Esophagus squamous epithelium (tissue), 5 donors: ENCODE measurements at places on chromosomes 13 and 19.

DNA sequence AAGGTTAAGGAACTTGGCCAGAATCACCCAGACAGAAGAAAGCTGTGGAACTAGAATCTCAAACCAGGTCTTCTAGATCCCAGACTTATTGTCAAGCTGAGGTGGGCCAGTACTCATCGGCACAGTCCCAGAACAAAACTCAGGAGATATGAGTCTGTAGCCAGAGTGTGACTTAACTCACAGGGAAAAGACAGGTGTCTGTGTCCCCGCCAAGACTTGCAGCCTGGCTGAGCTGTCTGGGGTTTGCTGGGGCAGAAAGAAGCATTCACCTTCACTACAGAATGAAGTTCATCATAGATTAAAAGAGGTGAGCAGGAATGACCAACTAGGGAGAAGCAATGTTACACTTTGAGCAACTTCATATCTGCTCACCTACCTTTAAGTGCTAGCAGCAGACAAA, 257.2 kb downstream of the FOXO1 start:
- no peaks in the 10 kb centered on the region for H3K36me3 ChIP-seq
- no peak overlapping the region for H3K27ac ChIP-seq
- no peak overlapping the region for H3K4me3 ChIP-seq
- no peaks in the 10 kb centered on the region for H3K4me1 ChIP-seq

- peaks cover 28% of the 10 kb centered on the region for H3K4me1 ChIP-seq
- H3K36me3 ChIP-seq, result peaks cover 46% of the 10 kb centered on the region
- peak overlapping the region; percentile 49 for H3K27ac ChIP-seq
- no peaks in the 10 kb centered on the region for H3K27me3 ChIP-seq
Observed at GRCh38 chr19:40365613-40366401, 17.3 kb downstream of the PLD3 start.

- H3K27me3 ChIP-seq, result no peaks in the 10 kb centered on the region
- no peaks in the 10 kb centered on the region for H3K4me1 ChIP-seq
- no peak overlapping the region for H3K4me3 ChIP-seq
- no peak overlapping the region for H3K27ac ChIP-seq
- H3K36me3 ChIP-seq, result no peaks in the 10 kb centered on the region
Observed at GRCh38 chr13:79231887-79232286, 174.2 kb downstream of the RBM26 start.

GRCh38 chr19:52786078-52786463, 520 bp downstream of the ZNF600 start:
- peak overlapping the region; percentile 69 for H3K4me3 ChIP-seq
- H3K27me3 ChIP-seq, result no peaks in the 10 kb centered on the region
- no peaks in the 10 kb centered on the region for H3K36me3 ChIP-seq
- DNase-seq, result no peak
- peak overlapping the region; percentile 86 for H3K27ac ChIP-seq
- peaks cover 4% of the 10 kb centered on the region for H3K4me1 ChIP-seq

GRCh38 chr19:311813-312261, 20.6 kb upstream of the PLPP2 start:
- peak overlapping the region; percentile 38 for H3K4me3 ChIP-seq
- DNase-seq, result no peak
- H3K4me1 ChIP-seq, result no peaks in the 10 kb centered on the region
- peak overlapping the region; percentile 9 for H3K27ac ChIP-seq
- peaks cover 46% of the 10 kb centered on the region for H3K36me3 ChIP-seq

- no peak overlapping the region for H3K4me3 ChIP-seq
- H3K27ac ChIP-seq, result no peak overlapping the region
- no peak for DNase-seq
- no peaks in the 10 kb centered on the region for H3K27me3 ChIP-seq
- no peaks in the 10 kb centered on the region for H3K36me3 ChIP-seq
Observed at GRCh38 chr19:30064771-30065494, 122.9 kb downstream of the URI1 start.

- no peak for DNase-seq
- H3K4me3 ChIP-seq, result no peak overlapping the region
- H3K36me3 ChIP-seq, result no peaks in the 10 kb centered on the region
Observed at GRCh38 chr13:36891752-36892151, 28.3 kb downstream of the SMAD9 start.

- H3K27me3 ChIP-seq, result no peaks in the 10 kb centered on the region
- no peak overlapping the region for H3K27ac ChIP-seq
- no peaks in the 10 kb centered on the region for H3K4me1 ChIP-seq
- no peak for DNase-seq
Observed at GRCh38 chr13:86174622-86175021, 375.4 kb upstream of the SLITRK6 start.

- H3K36me3 ChIP-seq, result no peaks in the 10 kb centered on the region
- peaks cover 30% of the 10 kb centered on the region for H3K27me3 ChIP-seq
- H3K4me1 ChIP-seq, result no peaks in the 10 kb centered on the region
- no peak overlapping the region for H3K4me3 ChIP-seq
Observed at GRCh38 chr13:112234131-112234875, 141.9 kb upstream of the SPACA7 start.

- H3K27me3 ChIP-seq, result no peaks in the 10 kb centered on the region
Observed at GRCh38 chr13:95457294-95457693, 95.2 kb upstream of the CLDN10 start.

DNA sequence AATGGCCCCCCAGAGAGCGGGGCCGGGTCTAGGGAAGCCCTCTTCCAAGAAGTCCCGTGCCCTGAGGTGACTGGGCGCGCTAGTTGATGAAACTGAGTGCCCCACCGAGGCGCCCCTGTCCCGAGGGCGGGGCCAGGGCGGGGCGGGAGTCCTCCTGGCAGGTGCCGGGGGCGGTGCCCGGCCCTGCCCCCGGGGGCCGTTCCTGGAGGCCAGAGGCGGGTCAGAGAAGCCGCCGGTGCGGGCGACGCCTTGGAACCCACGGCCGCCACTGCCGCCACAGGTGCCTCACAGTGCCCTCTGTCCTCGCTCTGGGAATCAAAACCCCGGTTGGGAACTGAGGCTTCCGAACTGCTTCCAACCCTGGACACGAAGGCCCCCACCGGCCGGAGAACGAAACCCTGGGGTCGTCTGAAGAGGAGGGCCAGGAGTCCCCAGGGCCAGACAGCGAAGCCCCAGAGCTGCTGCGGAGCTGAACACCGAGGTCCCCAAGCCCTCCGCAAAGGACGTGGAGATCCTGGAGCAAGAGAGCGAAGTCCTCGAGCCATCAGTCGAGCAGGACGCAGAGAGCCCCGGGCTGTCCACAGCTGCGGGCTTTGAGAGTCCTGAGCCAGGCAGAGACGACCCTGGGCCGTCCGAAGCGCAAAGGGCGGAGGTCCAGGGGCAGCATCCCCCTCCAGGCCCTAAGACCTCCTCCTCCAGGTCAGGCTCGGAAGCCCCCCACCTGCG, at the start of gene MISP3:
Gene MISP3 (plus strand): TSS at position 252 of the 726 bp plus-strand sequence. CDS start 524 bp downstream, outside the sequence.
- H3K27me3 ChIP-seq, result no peaks in the 10 kb centered on the region
- H3K4me1 ChIP-seq, result peaks cover 21% of the 10 kb centered on the region
- H3K27ac ChIP-seq, result peak within 1 kb of the TSS; percentile 95
- H3K36me3 ChIP-seq, result no peaks in the 10 kb centered on the region

- DNase-seq, result no peak
- no peak overlapping the region for H3K27ac ChIP-seq
- no peaks in the 10 kb centered on the region for H3K4me1 ChIP-seq
- H3K4me3 ChIP-seq, result no peak overlapping the region
- no peaks in the 10 kb centered on the region for H3K27me3 ChIP-seq
Observed at GRCh38 chr13:87798536-87798935, 127.4 kb downstream of the SLITRK5 start.

DNA sequence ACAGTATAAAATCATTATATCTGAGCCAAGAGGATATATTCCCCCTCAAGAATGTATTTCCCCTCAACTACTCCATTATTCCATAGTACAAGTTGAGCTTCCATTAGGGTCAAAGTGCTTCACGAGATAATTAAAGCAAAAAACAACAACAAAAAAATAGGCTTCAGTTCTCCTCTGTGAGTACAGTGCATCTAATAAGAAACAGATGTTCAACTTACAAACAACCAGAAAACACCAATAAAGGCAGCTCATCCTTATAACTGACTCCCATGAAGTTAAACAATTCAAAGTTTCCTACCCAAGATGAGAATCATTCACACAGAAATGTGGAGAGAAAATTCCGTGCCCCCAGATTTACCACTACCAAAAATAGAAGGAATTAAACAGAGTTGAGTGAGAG, 854.4 kb downstream of the PCDH9 start:
- H3K4me3 ChIP-seq, result no peak overlapping the region
- H3K4me1 ChIP-seq, result no peaks in the 10 kb centered on the region
- no peaks in the 10 kb centered on the region for H3K27me3 ChIP-seq
- no peak overlapping the region for H3K27ac ChIP-seq
- no peaks in the 10 kb centered on the region for H3K36me3 ChIP-seq
- no peak for DNase-seq

GRCh38 chr19:5696196-5697021, 6.3 kb downstream of the RPL36 start:
- H3K4me1 ChIP-seq, result peaks cover 12% of the 10 kb centered on the region
- peaks cover 100% of the 10 kb centered on the region for H3K36me3 ChIP-seq
- H3K27me3 ChIP-seq, result no peaks in the 10 kb centered on the region
- H3K4me3 ChIP-seq, result no peak overlapping the region
- DNase-seq, result no peak

DNA sequence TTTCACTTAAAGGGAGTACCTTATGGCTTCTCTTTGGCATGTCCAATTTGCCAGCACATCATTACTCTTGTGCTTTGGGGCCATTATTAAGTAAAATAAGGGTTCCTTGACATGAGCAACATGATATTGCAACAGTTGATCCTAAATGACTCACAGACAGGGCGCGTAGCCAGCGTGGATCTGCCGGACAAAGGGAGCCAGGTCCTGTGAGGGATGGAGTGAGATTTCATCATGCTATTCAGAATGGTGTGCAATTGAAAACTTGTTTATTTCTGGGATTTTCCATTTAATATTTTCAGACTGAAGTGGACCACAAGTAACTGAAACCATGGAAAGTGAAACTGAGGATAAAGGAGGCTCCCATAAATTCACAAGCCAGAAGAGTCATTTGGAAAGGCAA, 48.6 kb upstream of the WASF3 start:
- no peaks in the 10 kb centered on the region for H3K36me3 ChIP-seq
- no peaks in the 10 kb centered on the region for H3K4me1 ChIP-seq
- H3K27ac ChIP-seq, result no peak overlapping the region

- H3K27me3 ChIP-seq, result no peaks in the 10 kb centered on the region
- H3K36me3 ChIP-seq, result no peaks in the 10 kb centered on the region
- H3K27ac ChIP-seq, result no peak overlapping the region
- no peak for DNase-seq
Observed at GRCh38 chr19:50994129-50994528, 7.3 kb downstream of the KLK8 start.

DNA sequence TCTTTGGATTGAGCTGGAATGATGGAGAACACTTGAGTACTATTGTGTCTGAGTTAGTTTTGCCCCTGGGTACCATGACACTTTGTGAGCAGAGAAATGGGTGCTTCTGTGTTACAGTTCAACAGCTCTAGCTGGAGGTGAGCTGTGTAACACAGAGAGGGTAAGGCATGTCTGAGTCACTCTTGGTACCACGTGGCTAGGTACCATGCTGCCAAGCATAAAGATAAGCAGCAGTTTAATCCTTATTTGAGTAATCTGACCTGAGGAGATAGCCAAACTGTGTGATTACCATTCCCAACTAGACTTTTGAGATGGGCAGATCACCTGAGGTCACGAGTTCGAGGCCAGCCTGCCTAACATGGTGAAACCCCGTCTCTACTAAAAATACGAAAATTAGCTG, 122.0 kb downstream of the OLFM4 start:
- H3K4me3 ChIP-seq, result no peak overlapping the region
- DNase-seq, result no peak
- H3K27me3 ChIP-seq, result no peaks in the 10 kb centered on the region
- H3K27ac ChIP-seq, result no peak overlapping the region
- H3K4me1 ChIP-seq, result no peaks in the 10 kb centered on the region

DNA sequence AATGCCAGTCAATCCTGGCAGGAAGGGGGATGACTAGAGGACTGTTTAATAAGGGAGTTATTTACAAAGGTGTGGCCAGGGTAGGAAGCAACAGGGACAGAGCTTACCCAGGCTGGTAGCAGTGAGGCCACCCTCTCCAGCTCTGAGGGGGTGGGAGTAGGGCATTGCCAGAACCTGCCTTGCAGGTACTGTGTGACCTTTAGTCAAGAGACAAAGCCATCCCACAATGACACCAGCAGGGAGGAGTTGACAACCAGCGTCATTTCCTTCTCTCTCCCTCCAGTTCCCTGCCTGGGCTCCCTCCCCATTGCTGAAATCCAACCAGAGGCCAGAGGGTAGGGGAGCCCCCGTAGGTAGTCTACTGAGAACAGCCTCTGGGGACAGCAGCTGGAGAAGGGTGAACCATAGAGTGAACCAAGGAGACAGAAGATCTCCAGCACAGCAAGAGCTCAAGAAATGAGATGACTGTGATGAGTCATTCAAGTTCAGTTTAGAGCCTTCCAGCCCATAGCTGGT, 33.3 kb upstream of the SPATA13 start:
- no peaks in the 10 kb centered on the region for H3K36me3 ChIP-seq
- no peaks in the 10 kb centered on the region for H3K4me1 ChIP-seq
- no peaks in the 10 kb centered on the region for H3K27me3 ChIP-seq
- H3K27ac ChIP-seq, result no peak overlapping the region
- DNase-seq, result no peak

DNA sequence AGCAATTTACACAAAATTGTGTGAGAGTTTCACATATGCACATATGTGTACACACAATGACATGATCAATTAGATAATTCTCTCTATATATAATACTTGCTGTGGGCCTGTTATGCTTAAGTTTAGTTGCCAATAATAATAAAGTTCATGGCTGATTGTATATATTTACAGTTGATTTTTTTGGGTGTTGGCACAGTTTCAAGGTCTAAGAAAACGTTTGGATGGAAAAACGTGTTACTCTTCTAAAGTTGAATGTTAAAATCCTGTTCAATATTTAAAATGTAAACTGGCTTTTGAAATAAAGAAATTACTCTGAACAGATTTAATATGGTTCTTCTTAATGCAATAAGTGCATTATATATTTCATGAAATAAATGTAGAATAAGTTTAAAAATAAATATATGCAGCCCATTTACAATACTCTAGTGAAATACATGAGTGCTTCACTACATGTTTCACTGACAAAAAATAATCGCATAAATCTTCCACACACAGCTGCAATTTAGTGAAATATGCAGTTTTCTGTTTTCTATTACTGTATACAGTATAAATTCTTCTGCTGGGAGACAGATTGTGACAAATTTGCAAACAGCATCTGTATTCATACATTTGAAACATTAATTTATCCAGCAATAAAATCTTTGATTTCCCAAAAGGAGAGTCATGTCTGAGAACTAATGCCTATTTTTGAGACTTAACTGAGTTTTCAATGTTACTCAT, 586.9 kb upstream of the KLHL1 start:
- no peak overlapping the region for H3K27ac ChIP-seq
- no peak for DNase-seq
- no peaks in the 10 kb centered on the region for H3K36me3 ChIP-seq
- no peaks in the 10 kb centered on the region for H3K27me3 ChIP-seq
- H3K4me1 ChIP-seq, result no peaks in the 10 kb centered on the region
- no peak overlapping the region for H3K4me3 ChIP-seq

- no peaks in the 10 kb centered on the region for H3K27me3 ChIP-seq
- DNase-seq, result no peak
- no peak overlapping the region for H3K27ac ChIP-seq
- peaks cover 3% of the 10 kb centered on the region for H3K4me1 ChIP-seq
- no peaks in the 10 kb centered on the region for H3K36me3 ChIP-seq
Observed at GRCh38 chr19:54478677-54479266, 5.7 kb upstream of the CDC42EP5 start.

- peaks cover 42% of the 10 kb centered on the region for H3K4me1 ChIP-seq
- H3K4me3 ChIP-seq, result no peak overlapping the region
- H3K27ac ChIP-seq, result peak overlapping the region; percentile 89
- DNase-seq, result no peak
Observed at GRCh38 chr13:30872685-30873461, 33.2 kb upstream of the MEDAG start.
